Activated T-cell treated with anti-CD3 and anti-CD28 coated beads for 24 hours (primary cell): ENCODE measurements at places on chromosomes 12 and 14.

DNA sequence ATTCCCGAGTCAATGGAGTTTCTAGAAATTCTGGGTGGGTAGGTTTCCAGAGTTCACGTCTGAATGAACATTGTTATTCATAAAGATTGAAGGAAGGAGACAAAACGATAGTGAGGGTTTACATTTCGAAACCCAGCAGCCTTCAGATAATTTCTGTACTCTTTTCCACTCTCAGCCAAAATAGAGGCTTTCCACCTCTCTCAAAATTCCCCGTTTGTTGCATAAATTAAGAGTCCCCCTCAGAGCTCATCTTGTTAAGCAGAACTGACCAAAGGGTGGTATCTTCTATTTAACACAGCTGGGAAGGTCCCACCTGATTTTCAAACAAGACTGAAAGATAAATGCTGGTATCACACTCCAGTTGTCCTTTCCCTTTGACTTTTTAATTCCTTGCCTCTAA lies 21.5 kb upstream of the YARS2 start:
- no peak for DNase-seq

DNA sequence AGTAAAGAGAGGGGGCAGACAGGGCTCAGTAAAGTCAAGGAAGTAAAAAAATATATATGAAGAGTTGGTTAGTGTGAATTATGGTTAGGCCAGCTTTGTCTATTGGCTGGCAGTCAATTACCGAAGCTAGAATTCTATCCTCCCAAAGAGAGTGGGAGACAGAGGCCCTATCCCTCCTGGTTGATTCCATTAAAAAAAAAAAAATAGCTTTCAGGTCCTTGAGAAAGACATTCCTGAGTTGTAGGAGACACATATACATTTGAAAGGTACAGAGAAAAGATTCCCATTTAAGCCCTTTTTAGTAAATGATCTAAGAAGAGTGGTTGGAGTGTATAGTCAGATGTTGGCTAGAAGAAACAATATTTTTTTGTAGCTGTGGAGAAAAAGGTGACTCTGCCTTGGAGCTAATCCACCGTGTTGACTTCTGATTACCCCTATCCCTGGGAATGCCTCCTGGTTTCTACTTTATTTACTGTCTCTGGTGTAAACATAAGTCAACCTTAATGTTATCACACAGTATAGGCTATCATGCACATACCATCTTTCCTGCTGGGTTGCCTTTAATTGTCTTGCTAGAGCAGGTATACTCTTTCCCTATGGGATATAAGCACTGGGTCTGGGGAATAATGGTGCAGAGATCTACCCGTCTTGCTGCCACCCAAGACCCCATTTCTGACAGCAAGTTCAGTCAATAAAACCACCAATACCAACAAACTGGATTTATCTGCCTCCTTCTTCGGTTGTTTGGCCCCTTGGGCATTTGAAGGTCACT lies 859.9 kb upstream of the ATXN7L3B start:
- DNase-seq, result no peak

DNA sequence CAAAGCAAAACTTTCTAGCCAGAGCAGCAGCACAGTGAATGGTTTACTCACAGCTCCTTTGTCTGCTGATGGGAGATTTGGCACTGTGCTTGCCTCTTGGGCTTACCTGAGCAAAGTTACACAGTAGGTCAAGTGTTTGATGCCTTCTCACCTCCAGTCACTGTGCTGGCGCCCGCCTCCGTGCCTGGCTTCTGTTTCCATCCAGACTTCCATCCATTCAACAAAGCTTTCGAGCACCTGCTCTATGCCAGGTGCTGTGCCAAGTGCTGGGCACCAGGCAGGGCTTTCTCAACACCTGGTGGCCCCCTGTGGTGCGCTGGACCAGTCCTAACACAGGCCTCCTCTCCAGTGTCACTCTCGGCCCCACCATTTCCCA lies 199.2 kb upstream of the EEA1 start:
- no peak for DNase-seq

GRCh38 chr14:92398888-92399636 lies 76.1 kb downstream of the SLC24A4 start:
- no peak for DNase-seq

- no peak for DNase-seq
Observed at GRCh38 chr14:105426416-105427130, 6.9 kb downstream of the MTA1 start.

GRCh38 chr12:105819549-105819948 lies 319.2 kb downstream of the NUAK1 start:
- no peak for DNase-seq

GRCh38 chr12:2893007-2893406 lies 2.3 kb downstream of the TULP3 start:
- no peak for DNase-seq

GRCh38 chr14:51581017-51581881 lies 70.5 kb upstream of the FRMD6 start:
- no peak for DNase-seq

- no peak for DNase-seq
Observed at GRCh38 chr12:96402061-96402460, 1.8 kb upstream of the CDK17 start.

GRCh38 chr12:53217051-53217930 lies 10.2 kb upstream of the ITGB7 start:
- no peak for DNase-seq

DNA sequence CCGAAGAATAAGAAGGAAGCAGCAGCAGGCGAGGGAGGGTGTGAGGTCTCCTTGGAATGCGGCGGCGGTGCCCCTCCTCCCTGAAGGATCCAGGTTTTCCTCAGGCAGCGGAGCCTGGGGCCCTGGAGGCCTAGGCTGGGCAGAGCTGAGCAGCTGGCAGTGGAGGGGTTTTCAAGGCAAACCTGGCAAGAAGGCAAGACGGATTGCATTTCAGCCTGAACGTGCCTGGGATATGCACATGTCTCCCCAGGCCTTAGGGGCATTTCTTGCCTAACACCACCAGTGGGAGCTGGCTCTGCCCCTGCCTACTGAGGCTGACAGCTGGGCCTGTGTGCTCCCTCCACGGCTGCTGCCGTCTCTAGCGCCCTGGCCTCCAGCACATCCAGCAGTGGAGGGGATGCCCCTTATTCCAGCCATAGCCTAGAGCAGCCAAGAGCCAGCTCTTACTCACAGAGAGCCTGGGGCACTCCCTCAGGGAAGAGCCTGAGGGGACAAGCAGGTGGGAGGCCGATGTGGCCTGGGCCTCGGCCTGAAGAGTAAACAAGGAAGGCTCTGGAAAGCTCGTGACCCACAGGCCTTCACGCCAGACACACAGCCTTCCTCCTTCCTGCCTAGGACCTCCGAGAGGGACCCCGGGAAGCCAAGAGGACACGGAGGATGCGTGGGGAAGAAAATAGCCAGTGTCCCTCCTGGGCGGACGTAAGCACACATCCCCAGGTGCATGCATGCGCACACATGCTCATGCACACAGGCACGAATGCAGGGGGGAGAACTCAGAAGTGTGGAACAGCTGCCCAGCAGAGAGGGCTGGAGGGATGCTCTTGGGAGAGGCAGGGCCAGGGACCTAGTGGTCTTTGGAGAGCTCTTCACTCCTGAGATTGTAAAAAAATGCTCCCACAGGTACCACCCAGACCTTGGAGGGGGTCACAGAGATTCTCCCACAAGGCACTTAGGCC lies 23.0 kb upstream of the EIF2B2 start:
- no peak for DNase-seq

DNA sequence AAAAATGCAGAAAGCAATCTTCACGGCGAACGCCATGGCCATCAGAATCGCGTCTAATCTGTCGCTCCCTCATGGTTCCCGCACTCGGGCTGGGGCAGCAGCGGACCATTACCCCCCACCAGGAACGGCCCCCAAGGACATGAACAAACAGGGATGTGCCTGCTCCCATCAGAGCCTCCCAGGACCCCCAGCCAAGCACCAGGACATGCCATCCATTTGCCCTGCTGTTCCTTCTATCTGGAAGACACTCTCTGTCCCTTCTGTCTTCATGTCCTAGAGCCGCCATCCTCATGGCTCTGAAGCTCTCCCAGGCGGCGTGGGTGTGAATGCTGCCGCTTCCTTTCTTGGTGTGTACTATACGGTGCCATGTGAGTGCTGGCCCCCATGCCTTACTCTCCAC lies 371.8 kb downstream of the BCL11B start:
- no peak for DNase-seq

- no peak for DNase-seq
Observed at GRCh38 chr12:95996034-95996658, at the start of gene HAL. HAL (minus strand) TSS chr12:95996344; CDS start chr12:95995910, 434 bp downstream.
